ENCODE measurements at places on chromosomes 4 and X.

DNA sequence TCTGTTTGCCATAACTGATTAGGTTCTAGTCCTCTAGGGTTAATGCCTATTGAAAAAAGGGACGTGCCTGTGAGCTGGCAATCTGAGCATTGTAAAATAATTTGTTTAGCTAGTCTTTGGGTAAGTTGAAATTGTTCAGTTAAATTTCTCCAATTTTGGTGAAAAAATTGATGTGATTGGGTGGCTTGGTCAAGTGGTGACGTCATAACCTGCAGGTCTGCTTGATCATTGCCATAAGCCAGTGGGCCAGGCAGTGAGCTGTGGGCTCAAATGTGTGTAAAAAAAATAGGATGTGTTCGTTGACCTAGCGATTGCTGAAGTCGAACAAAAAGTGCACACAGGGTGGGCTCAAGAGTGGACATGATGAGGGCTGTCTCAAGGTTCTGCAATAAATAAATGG, 193.3 kb downstream of the ZC4H2 start:
- DNase-seq: no peak

DNA sequence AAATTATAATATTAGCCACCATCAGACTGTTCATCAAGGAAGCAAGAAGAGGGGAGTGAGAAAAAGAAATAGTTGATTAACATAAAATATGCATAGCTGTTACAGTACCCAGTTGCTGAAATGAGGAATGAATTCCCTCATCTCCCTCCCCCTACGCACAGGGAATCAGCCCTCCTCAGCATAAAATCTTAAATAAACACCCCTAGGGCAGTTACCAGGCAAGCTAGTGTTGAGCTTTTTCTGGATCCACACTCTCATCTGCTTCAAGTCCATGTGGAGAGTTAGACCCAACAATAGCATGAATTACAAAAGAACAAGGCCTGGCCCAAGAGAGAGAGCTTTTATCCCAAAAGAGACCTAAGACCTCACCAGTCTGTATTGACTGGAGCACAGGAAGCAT, 19.0 kb upstream of the SYTL4 start:
- no peak for DNase-seq

GRCh38 chrX:2848871-2849301, 20.2 kb downstream of the GYG2 start:
- DNase-seq: no peak

GRCh38 chr4:141788169-141788915, 152.0 kb downstream of the IL15 start:
- DNase-seq: no peak

DNA sequence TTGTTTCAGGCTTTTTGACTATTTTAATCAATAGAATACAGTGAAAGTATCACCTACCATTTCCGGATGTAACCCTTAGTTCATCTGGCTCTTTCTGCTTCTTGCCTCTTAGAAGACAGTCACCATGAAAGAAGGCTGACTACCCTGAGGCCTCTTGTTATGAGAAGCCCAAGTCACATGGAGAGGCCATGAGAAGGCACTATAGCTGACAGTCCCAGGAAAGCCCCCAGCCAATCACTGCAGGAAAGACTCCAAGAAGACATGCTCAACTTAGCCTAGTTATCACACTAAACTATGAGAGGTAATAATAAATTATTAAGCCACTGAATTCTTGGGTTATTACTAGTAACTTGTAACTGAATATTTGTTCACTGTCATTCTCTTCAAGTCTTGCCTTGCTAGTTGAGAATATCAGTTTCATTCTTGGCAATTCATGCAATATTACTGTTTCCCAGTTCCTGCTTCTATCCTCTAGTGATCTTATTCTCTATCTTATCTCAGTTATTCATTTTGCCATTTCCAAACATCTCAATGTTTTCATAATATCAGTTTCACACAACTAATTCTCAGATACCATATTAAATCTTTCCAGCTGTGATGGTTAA, 57.1 kb upstream of the GUCY1A1 start:
- DNase-seq: no peak

- no peak for DNase-seq
Measured at GRCh38 chr4:151099976-151100417, 569 bp downstream of the RPS3A start.

- no peak for DNase-seq
Measured at GRCh38 chr4:23091711-23092110, 399.0 kb downstream of the GBA3 start.

- DNase-seq: no peak
Measured at GRCh38 chr4:101276661-101277060, 70.7 kb downstream of the PPP3CA start.

DNA sequence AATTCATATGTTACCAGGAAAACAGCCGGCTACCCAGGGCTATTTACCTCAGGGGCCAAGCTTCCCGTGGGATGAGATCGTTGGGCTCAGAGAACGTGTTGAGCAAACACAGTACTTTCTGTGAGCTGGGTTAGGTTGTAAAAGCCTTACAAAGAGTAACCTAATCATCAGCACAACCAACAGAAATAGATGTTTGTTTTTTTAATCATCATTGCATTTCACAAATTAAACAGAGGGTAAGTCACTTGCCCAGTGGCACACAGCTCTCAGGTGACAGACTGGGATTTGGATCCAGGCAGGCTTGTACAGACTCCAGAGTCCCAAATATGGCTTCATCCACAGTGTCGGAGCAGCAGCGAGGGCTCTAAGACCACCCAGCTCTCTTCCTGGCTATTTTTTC, 20.1 kb downstream of the SPON2 start:
- DNase-seq: no peak

DNA sequence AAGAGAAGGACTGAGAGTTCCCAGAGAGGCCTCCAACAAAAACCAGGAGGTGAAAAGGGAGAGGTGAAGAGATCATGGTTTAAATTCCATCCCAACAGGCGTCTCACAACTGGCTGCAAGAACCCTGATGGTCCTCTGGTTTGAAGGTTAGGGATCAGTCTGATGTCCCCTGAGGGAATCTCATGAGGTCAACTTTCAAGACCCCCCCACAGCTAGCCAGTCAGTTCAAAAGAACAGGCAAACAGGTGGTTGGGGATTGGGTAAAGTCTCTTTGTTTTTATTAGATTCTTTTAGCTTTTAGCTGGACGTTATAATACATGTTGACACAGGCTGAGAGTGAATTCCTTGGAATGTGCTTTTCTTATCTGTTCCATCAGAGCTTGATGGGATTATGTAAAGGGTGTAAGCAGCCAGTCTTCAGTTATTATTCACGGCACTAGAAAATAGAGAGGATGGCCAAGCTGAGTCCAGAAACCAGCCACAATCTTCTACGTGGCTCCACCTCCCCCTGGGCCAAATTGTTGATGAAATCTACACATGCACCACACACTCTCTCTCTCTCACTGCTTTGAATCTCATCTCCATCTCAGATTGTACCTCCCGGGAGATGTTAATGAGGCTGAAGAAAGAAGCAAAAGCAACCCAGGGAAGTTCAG, 20.8 kb downstream of the ENPP6 start:
- DNase-seq: no peak

GRCh38 chrX:20421275-20421674, 154.6 kb upstream of the RPS6KA3 start:
- DNase-seq: no peak

GRCh38 chrX:40010550-40011321, 87.0 kb downstream of the BCOR start:
- no peak for DNase-seq

Data from ascending aorta (tissue), 2 donors.